Renal pelvis (tissue), 12 donors: ENCODE measurements at places on chromosomes 16 and 17.

DNA sequence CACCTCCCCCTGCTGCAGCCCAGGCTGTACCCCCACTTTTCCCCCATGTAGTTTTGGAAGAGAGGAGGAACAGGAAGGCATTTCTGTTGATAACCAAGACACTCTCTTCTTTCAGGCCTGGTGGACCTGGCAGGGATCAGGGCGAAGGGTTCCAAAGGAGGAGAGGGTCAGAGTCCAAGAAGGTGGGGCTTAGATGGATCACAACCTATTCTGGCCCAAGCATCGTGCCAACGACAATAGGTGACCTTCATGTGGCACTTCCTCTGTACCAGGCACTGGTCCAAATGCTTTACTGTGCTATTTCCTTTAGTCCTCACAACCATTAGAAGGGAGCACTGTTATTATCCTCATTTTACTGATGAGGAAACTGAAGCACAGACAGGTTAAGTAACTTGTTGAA lies 84.3 kb downstream of the TMEM132E start:
- DNase-seq = no peak

DNA sequence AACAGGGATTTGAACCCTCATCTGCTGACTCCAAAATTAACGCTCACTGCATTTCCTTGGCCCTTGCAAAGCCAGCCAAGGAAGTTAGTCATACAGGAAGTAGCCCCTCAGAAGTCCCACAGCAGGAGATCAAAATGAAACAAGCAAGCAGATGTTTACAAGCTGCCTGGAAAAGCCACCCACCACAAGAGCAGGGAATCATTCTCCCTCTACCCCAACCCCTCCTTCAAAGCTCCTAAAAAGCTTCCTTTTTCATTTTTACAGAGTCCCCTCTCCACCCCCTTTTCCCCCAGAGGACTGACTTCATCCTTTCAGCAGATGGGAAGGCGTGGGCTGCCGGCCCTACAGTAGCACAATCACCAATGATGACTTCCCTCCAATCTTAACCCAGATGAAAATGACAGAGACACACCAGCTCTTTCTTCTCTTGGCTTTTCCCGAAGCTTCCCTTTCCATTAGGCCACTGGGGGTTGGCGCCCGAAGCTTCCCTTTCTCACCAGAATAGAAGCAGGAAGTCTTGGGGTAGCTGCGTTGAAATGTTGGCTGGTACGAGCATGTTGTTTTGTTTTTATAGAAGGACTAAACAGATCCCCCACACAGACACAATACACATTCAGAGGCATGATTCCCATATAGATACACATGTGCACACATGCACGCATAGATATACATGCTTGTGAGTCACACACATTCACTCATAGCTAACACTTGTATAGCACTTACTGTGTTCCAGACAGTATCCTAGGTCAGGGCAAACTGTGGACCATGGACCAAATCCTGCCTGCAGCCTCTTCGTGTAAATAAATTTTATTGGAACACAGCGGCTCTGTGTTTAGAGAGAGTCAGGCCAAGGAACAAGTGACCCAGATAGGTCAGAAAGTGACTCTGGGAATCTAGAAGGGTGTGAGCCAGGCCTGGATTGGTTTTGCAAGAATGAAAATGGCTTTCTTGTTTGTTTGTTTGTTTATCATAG lies 17.4 kb downstream of the ITPRIPL2 start:
- DNase-seq = peak; percentile 62

DNA sequence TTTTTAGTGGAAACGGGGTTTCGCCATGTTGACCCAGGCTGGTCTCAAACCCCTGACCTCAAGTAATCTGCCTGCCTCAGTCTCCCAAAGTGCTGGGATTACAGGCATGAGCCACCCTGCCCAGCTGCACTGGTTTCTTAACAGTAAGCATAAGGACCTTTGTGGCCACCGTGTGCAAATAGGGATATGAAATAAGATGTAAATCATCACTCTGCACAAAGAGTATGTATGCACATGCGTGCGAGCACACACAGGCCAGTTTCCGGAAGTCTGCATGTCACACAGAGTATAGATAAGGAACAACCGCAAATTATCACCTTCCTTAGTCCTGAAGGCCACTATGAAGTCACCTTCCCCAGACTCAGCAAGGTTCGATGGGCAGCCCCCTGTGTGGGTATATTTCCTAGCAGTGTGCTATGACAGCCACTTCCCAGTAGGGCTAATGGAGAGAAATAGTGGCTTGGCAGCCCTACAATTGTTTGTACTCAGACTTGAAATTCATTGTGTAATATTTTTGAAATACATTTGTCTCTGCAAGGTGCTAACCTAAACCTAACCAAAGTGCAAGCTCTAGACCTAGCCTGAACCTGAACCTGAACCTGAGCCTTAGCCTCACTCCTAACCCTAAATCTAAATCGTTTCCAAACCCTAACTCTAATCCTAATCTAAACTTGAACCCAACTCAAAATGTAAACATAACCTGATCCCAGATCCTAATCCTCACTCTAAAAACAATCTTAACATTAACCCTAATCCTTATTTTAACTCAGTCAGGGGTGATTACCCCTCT lies 48.4 kb upstream of the SKAP1 start:
- no peak for DNase-seq

DNA sequence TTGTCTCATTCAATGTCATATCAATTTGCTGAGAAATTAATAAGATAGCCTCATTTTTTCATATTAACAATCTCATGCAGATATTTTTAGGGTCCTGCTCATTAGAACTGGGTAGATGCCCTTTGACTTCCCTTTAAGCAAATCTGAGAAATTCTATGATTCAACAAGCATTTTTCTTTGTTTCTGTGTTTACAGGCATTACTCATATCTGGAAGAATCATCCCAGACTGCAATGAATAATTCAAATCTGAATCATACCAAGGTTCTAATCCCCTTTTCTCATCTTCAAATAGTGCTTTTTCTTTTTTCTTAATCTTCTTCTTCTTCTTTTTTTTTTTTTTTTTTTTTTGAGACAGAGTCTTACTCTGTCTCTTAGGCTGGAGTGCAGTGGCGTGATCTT lies 69.2 kb upstream of the KIFC3 start:
- DNase-seq = no peak

DNA sequence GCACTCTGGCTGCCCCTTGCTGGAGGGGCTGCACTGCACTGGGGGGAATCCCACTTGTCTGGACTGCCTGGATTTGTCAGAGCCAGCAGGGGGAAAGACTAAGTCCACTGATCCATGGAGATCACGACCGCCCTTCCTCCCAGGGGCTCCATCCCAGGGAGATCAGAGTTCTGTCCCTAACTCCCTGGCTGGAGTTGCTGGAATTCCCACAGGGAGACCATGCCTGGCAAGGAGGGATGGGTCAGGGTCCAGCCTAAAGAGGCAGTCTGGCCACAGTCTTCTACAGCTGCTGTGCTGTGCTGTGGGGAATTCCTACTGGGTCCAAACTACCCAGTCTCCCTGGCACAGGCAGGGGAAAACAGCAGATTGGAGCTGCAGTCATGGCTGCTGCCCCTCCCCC lies 311.9 kb downstream of the ZFHX3 start:
- DNase-seq = no peak

- DNase-seq = no peak
Observed at GRCh38 chr17:76331083-76331482, 22.6 kb downstream of the PRPSAP1 start.

DNA sequence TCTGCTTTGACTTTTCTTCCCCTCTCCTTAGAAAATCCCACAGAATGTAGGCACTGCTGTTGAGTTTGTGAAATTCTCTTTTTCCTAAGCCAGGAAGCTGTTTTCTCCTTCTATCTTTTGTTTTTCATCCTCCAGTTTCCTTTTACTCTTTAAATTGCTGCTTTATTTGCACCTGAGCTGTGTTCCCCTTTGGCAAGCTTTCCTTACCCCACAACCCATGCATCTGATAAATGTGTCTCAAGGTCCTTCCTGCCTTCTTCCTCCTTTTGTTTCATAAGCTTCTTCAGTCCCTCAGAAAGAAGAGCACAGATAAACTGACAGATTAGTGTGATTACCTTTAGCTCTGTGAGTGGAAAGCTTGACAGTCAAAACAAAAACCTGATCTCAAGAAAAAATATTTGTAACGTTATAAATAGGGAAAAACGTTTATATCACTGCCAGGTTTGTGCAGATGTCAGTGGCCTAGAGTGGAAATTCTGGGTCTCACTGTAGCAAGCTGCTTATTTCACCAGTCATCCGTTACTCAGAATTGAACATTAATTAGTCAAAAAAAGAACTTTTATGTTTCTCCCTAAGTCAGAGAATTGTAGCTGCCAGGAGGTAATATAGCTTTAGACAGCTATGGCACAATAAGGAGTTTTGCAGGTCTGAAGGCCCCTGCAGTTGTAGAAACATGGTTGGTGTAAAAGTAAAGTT lies 23.6 kb downstream of the GSDMB start:
- no peak for DNase-seq

- DNase-seq = peak; percentile 72
Observed at GRCh38 chr16:69123910-69124309, 8.5 kb downstream of the CHTF8 start.

DNA sequence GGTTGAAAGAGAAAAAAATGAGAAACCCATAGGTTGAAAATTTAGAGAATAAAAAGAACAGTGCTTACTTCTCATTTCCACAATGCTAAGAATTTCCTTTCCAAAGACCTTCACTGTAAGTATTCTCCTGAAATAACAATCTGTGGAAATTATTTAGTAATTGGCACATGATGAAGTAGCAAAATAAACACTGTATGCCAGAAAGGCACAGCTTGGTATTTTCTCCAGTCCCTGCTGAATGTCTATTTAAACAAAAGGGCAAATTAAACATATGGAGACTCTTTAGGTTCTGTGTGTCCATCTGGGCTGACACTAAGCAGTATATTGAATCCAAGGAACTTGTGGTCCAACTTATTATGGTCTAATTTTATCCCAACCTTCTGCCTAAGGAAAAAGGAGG lies 46.1 kb downstream of the CHCT1 start:
- DNase-seq = no peak

DNA sequence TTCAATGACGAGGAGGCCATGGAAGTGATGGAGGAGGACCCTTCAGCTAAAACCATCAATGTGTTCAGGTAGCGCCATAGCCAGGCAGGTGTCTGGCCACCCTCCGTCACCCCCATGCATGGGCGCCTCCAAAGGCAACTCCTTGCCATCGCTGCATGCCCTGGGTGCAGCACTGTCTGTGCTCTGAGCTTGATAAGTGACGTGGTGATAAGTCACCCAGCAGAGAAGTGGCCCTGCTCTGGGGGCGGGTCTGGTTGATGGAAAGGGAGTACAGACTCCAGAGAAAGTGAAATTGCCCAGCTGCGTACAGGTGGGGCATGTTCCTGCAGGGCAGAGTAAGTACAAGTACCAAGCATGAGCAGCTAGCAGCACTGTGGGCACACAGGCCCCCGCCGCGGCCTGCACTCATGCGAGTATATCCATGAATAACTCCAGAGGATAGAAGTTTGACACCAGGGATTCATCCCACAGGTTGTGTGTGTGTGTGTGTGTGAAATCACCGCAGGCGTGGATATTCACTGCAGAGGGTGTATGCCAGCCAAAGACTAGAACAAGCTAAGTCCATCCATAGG lies 13.1 kb downstream of the DNAI2 start:
- DNase-seq = no peak

DNA sequence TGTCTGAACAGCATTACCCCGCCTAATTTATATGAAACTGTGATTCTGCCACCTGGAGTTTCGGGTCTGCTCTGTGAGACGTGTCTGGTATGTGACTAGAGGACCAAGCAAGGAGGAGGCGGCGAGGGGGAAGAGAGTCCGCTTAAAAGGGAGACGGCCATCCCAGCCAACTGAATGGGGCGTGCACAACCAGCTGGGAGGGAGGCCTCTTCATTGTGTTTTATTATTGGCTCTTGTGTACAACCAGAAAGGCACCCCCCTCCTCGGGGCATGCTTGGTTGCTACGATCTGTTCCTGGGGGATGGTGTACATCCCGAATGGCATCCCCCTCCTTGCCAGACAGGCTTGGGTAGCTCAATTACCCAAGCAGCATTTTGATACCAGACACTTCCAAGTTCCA lies 384.5 kb upstream of the SALL1 start:
- DNase-seq = peak; percentile 78

DNA sequence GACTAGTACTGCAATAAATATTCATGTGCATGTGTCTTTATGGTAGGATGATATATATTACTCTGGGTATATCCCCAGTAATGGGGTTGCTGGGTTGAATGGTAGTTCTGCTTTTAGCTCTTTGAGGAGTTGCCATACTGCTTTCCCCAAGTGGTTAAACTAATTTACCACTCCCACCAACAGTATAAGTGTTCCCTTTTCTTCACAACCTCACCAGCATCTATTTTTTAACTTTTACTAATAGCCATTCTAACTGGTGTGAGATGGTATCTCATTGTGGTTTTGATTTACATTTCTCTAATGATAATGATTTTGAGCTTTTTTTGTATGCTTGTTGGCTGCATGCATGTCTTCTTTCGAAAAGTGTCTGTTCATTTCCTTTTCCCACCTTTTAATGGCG lies 32.9 kb downstream of the ITGAM start:
- no peak for DNase-seq

GRCh38 chr17:36894925-36895324 lies 42.4 kb upstream of the LHX1 start:
- no peak for DNase-seq
